ENCODE measurements at places on chromosomes 3 and 15. TPM values are rescaled to one million over a fixed set of nuclear protein-coding genes. Genes with fewer than 3 reads are reported as not detected.

DNA sequence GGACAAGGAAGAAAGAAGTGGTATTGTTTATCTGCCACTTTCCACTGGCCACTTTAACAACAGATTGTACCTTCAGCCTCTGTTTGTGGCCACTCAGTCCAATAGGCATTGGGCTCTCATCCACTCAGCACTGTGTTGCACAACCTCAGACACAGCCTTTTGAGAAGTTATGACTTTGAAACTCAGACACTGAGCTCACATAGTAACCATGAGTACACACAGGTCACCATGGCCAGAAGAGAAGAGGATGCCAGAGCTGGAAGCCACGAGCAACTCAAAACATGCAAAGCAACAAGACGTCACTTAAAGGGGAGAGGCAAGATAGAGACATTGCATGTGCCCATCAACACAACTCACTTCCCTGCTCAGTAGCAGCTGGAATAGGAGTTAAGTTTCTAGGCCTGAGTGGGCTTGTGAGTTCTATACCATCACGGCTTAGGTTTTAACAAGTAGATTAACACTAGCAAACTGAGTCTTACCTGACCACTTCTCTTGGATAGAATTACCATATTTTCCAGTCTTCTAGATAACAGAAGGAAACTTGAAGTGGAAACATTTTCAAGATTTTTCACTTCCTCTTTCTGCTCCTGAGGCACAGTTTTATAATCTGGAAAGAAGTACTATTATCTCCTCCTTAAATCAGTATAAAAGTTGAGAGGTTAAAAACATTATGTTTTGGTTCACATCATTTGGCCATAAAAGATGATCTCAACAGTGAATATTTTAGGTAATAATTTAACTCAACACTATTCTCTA, 103.5 kb downstream of the IMPG2 start:
- DNase-seq: no peak

Gene ITIH1
- not detected for total RNA-seq

Gene THRB
- 6.8 TPM for total RNA-seq

Gene CCDC39
- total RNA-seq: not detected

- DNase-seq: no peak
Measured at GRCh38 chr3:9784965-9785364, 7.3 kb downstream of the TADA3 start.

Gene SLC9A9
- total RNA-seq: 1.5 TPM

GRCh38 chr3:59754456-59755129, 704.8 kb upstream of the CFAP20DC start:
- DNase-seq: no peak

- DNase-seq: no peak
Measured at GRCh38 chr3:32383136-32383711, 8.4 kb upstream of the CMTM7 start.

GRCh38 chr15:52464478-52464877, 64.2 kb downstream of the MYO5A start:
- no peak for DNase-seq

- DNase-seq: no peak
Measured at GRCh38 chr15:28024889-28025250, 74.2 kb downstream of the OCA2 start.

DNA sequence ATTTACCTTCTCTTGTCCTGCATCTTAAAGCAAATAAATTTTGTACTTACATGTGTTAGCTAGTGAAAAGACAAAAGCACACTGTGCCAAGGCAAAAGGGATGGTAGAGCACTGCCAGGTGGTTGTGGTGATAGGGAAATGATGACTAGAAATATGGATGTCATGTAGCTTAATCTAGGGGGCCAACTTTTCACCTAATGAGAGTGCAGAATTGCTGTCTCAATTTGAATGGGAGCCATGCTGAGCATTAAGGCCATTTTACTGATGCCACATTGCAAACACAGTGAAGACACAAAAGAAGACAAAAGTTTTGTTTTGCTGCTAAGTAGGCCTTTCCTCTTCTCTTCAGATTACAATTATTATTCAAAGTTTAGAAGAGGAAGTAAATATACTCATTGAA, 274.7 kb downstream of the PDCD6IP start:
- DNase-seq: no peak

Gene GTF2E1
- 28.8 TPM for total RNA-seq

GRCh38 chr3:35223632-35224394, 415.5 kb upstream of the ARPP21 start:
- no peak for DNase-seq

Gene SNX22
- 0.27 TPM for total RNA-seq

Gene ARPP19
- 198 TPM for total RNA-seq

GRCh38 chr3:84925571-84925970, 33.2 kb upstream of the CADM2 start:
- DNase-seq: no peak

Gene CSPG5
- total RNA-seq: 1.2 TPM

Gene PLIN1
- not detected for total RNA-seq

GRCh38 chr3:9808345-9809037, 1.6 kb upstream of the TTLL3 start:
- DNase-seq: no peak

GRCh38 chr3:190854062-190854461, 8.4 kb downstream of the GMNC start:
- no peak for DNase-seq
